CD4-positive, alpha-beta memory T cell (primary cell): ENCODE measurements at places on chromosomes 3 and 15. TPM values are rescaled to one million over a fixed set of nuclear protein-coding genes. Genes with fewer than 3 reads are reported as not detected.
A peak's percentile ranks its signal among the peaks of the same experiment; 100 is the strongest.

DNA sequence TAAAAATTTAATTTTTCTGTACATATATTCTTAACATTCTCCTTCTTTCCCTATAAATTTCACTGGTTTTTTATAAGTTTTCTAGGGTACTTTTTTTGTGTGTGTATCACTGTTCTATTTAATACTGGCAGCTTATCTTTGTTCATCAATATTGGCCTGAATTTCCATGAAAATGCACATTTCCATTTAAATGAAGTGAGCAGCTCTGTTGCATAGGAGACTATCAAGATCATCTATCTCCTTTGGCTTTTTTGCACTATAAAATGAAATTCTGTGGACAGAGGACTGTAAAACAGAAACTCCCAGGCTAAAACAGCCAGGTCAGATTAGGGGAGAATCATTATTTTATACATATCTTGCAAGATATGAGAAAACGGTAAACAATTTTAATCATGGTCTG, 277.0 kb upstream of the ARL6 start:
- H3K36me3 ChIP-seq: no peaks in the 10 kb centered on the region
- no peaks in the 10 kb centered on the region for H3K27me3 ChIP-seq
- H3K4me3 ChIP-seq: no peak overlapping the region
- no peaks in the 10 kb centered on the region for H3K4me1 ChIP-seq
- H3K27ac ChIP-seq: no peak overlapping the region

DNA sequence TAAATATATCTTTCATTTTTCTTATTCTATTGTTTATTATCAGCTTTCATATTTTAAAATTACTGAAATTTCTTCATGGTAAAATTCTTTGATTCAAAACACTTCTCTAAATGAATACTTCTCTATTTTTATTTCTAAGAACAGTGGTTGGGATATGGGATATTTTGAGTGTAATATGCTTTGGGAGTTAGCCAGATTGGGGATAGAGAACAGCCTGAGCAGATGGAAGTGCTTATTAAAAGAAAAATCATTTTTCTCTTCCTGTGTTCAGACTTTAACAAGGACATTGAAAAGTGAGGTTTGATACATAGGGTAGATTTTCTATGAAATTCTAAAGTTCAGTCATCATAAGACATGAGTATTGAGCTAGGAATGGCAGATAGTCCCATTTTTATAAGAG, 84.8 kb downstream of the COL6A5 start:
- no peaks in the 10 kb centered on the region for H3K36me3 ChIP-seq
- H3K4me1 ChIP-seq: no peaks in the 10 kb centered on the region
- H3K27ac ChIP-seq: no peak overlapping the region
- DNase-seq: no peak
- no peaks in the 10 kb centered on the region for H3K27me3 ChIP-seq

GRCh38 chr3:79937567-79937966, 169.8 kb upstream of the ROBO1 start:
- H3K27me3 ChIP-seq: no peaks in the 10 kb centered on the region
- DNase-seq: no peak
- H3K27ac ChIP-seq: no peak overlapping the region
- no peak overlapping the region for H3K4me3 ChIP-seq

DNA sequence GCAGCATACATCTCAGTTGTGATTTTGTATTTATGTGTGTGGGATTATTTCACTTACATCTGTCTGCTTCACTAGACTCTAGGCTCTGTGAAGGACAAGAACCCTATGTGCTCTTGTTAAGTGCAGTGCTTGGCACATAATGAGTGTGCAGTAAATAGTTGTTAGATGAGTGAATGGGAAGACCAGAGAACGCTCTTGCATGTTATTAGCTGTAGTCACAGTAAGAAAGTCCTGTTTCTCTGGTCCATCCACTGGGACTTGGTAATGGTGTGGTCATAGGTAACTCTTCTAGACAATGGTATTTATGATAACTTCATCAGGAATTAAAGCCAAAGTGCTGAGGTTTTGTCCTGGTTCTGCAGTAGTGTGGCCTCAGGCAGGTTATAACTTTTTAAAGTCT, 1.4 kb upstream of the AQP9 start:
- H3K36me3 ChIP-seq: no peaks in the 10 kb centered on the region
- H3K4me1 ChIP-seq: no peaks in the 10 kb centered on the region
- H3K27me3 ChIP-seq: no peaks in the 10 kb centered on the region
- no peak overlapping the region for H3K27ac ChIP-seq

- H3K4me3 ChIP-seq: no peak overlapping the region
- peak; percentile 33 for DNase-seq
- peaks cover 31% of the 10 kb centered on the region for H3K4me1 ChIP-seq
- H3K27ac ChIP-seq: no peak overlapping the region
- H3K27me3 ChIP-seq: peaks cover 8% of the 10 kb centered on the region
Observed at GRCh38 chr15:43514241-43515057, 3.0 kb upstream of the MAP1A start.

The HTR3E gene
- total RNA-seq: not detected

The MORC1 gene
- total RNA-seq: not detected

The C2CD4A gene
- 0.11 TPM for total RNA-seq
